ENCODE measurements at places on chromosomes 6 and 20.
A peak's percentile ranks its signal among the peaks of the same experiment; 100 is the strongest.

DNA sequence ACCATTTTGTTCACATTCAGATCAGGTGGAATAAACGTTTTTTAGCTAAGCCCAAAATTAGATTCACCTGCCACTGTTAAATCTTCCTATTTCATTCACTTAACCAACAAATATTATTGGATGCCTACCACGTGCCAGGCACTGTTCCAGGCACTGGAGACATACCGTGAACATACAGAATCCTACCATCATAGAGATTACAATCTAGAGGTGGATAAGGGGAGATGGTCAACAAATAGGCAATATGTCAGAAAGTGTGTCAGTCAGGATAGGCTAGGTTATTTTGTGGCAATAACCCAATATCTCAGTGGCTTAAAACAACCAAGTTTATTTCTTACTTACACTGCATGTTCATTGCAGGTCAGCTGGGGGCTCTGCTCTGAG is 58.7 kb upstream of the REV3L start:
- DNase-seq: no peak

DNA sequence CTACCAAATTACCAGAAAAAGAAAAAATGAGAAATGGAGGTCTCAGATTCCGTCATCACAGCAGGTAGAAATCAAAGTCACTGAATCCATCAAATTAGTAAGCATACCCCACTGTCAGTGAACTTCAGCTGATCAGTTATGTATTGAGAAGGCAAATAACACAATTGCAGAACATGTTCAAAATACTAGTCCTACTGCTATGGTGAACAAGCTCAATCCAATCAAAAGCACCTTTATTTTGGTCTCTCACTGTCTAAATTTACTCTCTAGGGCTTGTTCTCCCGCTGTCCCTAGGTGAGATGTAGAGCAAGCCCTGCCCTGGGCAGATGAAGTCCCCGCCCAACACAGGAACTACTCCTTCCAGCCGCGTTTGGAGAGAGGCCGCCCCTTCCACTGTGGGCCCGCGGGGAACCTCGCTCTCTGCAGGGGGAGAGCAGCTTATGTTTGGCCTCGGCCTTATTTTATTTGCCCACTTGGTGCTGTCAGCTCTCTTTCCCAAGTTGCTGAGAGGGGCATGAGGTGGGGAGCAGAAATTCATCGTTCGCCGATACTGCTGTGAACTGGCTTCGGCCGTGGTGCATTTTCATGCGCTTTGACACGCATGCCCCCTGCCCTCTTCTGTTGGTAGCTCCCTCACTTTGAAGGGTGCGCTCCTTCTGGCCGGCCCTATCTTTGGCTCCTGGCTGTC is 14.3 kb upstream of the MAP1LC3A start:
- no peak for DNase-seq

- DNase-seq: no peak
Measured at GRCh38 chr20:49787371-49788357, 25.0 kb upstream of the SLC9A8 start.

- no peak for DNase-seq
Measured at GRCh38 chr20:57220337-57221145, 45.9 kb downstream of the BMP7 start.

GRCh38 chr6:82914511-82914910 is 151.1 kb downstream of the UBE3D start:
- no peak for DNase-seq

DNA sequence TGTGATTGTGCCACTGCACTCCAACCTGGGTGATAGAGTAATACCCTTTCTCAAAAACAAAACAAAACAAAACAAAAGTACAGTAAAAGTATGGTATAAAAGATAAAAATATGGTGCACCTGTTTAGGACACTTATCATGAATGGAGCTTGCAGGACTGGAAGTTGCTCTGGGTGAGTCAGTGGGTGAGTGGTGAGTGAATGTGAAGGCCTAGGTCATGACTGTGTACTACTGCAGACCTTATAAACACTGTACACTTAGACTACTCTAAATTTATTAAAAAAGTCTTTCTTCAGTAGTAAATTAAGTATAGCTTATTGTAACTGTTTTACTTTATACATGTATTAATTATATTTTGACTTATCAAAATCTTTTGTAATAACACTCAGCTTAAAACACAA is 46.0 kb downstream of the ZFP64 start:
- no peak for DNase-seq

- DNase-seq: no peak
Measured at GRCh38 chr6:143126574-143126941, 65.9 kb downstream of the AIG1 start.

DNA sequence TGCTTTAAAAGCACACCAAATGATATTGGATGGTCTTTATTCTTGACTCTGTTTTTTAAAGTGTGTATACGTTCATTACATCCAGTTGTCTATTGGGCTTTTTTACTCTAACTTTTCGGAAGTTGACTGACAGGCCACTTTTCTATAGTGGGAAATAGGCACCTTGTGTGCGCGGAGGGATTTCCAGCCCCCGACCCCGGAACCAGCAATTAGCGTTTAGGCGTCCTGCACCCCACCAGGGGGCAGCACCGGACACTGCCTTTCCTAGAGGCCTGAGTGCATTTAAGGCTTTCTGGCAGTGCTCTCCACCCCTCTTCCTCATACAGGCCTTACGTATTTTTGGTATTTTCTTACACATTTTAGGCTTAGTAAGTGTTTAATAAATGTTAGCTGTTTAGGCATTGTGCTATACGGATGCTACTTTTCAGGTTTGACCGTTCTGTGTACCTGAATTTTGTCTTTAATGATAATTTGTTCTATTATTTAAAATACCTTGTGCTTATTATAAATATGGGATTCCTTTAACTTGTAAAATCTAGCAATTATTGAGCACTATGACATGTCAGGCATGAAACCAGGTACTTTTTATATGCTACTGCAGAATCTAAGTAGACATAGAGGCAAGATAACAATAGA is 231.8 kb downstream of the BCKDHB start:
- DNase-seq: peak; percentile 90

- no peak for DNase-seq
Measured at GRCh38 chr6:4781426-4781825, 5.2 kb downstream of the CDYL start.

GRCh38 chr6:29925727-29926412 is 16.5 kb upstream of the HLA-A start:
- no peak for DNase-seq

DNA sequence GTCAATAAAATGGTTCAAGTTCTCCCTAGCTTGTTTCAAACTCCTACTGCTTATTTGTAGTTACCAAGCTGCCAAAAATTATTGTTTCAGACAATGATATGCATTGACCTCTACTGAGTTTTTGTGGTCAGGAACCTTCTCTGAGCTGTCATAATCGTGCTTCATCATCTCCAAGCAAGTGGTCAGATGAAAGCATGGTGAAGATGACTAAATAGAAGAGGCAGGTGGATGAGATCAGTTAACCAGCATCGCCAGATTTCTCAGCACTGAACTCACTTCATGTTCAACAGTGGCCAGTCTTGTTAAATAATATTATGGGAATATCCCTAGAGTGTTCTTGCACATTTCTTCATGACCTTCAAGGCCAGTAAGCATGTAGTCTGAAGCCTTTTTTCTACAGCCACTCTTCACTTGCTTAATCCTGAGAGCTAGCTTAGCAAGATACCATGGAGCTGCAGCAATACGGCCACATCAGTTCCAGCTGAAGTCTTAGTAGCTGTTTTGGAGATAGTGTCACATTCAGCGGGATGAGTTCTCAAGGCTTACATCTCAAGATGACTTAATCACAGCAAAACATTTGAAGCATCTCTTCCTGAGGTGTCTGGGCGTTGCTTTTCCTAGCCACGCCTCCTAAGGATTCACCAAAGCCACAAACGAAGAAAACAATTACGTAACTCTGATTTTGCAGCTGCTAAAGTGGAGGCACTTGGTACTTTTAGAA is 101.6 kb upstream of the TMEM30A start:
- no peak for DNase-seq

DNA sequence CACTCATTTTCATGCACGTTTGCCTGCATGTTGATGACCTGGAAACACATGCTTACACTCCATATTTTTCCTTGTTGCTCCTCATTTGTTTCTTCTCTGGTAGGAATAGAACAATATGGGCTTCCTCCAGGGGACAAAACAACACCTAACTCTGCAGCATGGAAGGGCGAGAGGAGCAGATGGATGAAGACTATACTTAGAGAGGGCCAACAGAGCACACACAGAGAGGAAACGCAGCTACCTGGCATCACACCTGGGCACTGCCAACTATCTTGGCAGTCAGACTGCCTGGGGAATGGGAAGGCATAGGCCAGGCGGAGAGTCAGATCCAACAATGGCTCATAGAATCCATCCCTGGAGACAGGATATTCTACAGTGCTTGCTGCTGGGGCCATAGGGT is 290.9 kb downstream of the CD83 start:
- no peak for DNase-seq

DNA sequence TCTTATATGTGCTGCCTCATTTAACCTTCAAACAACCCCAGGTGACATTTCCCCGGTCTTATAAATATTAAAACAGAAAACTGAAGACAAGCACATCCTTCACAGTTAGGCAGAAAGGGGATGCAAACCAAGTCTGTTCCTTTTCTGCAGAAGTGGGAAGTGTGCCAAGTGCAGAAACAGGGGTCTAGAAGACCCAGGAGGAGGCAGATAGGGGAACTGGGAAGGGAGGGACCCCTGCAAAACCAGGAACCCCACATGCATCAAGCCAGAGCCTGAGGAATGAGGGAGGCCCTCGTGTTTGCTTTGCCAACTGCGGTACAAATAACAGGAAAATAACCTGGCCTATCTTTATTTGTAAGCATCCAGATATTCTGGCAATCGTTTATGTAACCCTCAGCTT is 17.0 kb upstream of the CST3 start:
- DNase-seq: no peak

GRCh38 chr6:33699131-33699530 is 12.4 kb downstream of the UQCC2 start:
- no peak for DNase-seq

- DNase-seq: no peak
Measured at GRCh38 chr6:36955136-36955535, 598 bp downstream of the PI16 start.

- peak; percentile 28 for DNase-seq
Measured at GRCh38 chr6:112877134-112878100, 530.3 kb downstream of the RFPL4B start.

DNA sequence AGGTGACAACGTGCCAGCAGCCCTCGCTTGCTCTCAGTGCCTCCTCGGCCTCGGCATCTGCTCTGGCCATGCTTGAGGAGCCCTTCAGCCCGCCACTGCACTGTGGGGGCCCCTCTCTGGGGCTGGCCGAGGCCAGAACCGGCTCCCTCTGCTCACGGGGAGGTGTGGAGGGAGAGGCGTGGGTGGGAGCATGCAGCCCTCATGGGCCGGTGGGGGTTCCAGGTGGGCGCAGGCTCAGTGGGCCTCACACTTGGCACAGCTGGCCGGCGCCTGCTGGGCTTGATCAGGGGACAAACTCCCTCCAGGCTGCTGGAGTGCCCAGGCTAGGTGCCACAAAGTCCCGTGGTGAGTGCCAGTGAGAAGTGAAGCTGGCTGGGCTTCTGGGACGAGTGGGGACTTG is 566.6 kb upstream of the ID4 start:
- DNase-seq: no peak

DNA sequence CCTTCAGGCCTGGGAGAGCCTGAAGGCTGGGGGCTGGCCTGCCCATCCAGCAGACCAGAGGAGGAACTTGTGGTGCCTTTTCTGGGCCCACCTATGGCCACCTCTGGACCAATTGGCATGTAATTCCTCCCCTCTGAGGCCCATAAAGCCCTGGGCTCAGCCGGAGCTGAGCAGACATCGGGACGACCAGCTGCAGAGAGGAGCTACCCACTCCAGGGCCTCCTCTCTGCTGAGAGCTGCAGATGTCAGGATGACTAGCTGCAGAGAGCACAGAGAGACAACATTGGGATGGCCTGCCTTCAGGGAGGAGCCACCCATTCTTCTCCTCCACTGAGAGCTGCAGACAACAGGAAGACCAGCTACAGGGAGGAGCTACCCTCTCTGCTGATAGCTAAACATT is 370.1 kb downstream of the CD83 start:
- DNase-seq: no peak

- DNase-seq: no peak
Measured at GRCh38 chr20:48194583-48194982, 409.3 kb upstream of the SULF2 start.

DNA sequence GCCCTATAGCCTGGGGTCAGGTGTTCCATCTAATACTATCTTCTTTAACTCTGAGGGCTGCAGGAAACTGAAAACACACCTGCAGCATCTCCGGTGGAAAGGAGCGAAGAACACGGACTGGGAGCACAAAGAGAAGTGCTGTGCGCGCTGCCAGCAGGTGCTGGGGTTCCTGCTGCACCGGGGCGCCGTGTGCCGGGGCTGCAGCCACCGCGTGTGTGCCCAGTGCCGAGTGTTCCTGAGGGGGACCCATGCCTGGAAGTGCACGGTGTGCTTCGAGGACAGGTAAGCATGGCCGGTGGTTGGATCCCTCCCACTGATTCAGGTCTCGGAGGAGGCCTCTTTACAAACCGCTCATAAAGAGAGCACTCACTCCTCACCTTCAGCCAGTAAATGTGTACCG is 15.5 kb downstream of the SYTL3 start:
- DNase-seq: no peak

DNA sequence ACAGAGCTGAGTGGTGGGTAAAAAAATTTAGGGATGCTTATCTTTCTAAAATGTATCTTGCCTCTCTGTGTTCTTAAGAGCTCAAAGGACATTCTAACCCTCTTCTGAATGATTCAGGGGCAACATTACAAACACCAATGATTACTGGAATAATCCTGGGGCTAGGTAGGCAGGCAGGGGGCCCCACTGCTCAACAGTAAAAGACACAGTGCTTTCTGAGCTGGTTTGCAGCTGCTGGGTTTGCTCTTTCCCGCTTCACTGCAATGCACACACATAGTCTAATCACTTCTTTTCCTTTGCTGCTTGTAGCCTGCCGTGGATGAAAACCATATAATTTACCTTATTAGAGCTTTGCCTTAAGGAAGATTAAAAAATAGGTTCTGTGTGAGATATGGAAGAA is 23.9 kb downstream of the CLDN20 start:
- DNase-seq: no peak

- DNase-seq: no peak
Measured at GRCh38 chr20:63850689-63851547, 10.4 kb upstream of the ABHD16B start.

DNA sequence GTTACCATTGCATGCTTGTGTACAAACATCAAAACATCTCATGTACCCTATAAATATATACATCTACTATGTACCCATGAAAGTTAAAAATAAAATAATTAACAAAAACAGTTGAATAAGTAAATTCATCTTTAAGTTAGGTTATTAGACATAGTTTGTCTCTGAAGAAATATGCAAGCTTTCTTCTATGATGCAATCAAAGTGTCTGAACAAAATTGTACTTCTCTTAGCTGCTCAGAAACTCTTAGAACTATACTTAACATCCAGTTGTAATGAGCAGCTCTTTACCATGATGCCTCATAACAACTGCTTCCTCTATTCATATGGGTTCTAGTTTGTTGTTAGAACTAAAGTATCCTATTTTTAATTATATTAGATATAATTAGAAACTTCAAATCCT is 5.9 kb downstream of the VNN1 start:
- DNase-seq: no peak

- no peak for DNase-seq
Measured at GRCh38 chr6:141354191-141354955, 778.4 kb upstream of the GJE1 start.

Measured in neural progenitor cell (in vitro differentiated cells).